Motor neuron (in vitro differentiated cells): ENCODE measurements at places on chromosomes 16 and 17. TPM values are rescaled to one million over a fixed set of nuclear protein-coding genes. Genes with fewer than 3 reads are reported as not detected.

GRCh38 chr17:48809182-48809581 lies 7.8 kb downstream of the TTLL6 start:
- ATAC-seq = no peak

The CDRT15 gene
- 1.2 TPM in 1 of 2 replicates, not detected in the other for total RNA-seq

GRCh38 chr16:77499373-77500285 lies 64.8 kb upstream of the ADAMTS18 start:
- peak; percentile 98 for ATAC-seq

- no peak for ATAC-seq
Measured at GRCh38 chr17:56087199-56087598, 66.1 kb upstream of the ANKFN1 start.

DNA sequence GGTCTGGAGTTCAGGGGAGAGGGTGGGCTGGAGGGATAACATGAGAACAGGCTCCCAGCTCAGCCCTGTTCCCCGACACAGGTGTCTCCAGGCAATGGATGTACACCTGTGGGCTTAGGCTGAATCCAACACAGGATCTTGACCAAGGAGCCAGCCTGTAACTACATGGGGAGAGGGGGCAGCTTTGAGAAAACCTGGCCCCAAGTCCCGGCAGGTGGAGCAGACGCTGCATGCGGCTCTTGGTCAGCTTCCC lies 73.3 kb upstream of the TOB1 start:
- ATAC-seq = no peak

DNA sequence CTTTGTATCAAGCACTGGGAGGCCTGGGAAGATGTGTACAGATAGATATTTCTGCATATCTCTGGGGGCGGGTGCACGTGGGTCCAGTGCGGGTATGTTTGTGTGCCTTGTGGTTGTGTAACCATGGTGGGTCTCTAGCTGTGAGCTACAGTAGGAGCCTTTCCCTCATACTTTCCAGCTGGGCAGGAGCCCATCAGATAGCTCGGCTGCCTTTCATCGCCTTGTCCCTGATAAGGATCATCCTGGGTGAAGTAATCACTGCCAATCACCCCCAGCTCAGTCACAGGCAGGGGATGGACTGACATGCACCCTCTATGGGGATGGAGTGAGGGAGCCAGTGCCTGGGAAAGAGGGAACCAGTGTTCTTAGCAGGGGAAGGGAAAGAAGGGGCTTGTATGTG lies 3.2 kb upstream of the SCRN2 start:
- no peak for ATAC-seq

DNA sequence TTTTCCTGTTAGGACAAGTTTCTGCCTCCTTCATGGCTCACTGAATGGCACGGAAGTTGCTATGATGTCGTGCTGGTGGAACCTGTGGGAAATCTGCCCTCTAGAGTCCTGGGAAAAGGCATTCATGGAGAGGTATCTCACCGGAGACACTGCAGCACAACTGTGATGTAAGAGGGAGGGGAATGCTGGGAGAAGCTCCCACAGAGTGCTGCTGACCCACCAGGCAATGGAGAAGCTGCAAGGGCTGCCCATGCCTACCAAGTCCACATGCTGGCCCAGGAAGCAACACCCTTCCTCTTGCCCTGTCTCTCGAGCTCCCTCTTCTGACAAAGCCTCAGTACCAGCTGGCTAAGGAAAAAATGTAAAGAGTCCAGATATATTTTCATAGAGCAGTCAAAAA lies 45.2 kb upstream of the SLC5A11 start:
- ATAC-seq = peak; percentile 59

- ATAC-seq = peak; percentile 98
Measured at GRCh38 chr17:80649672-80650330, 105.2 kb downstream of the RPTOR start.
